Non-pigmented ciliary epithelial cell (primary cell): ENCODE measurements at places on chromosomes 2 and 18.

GRCh38 chr2:135043345-135043744 lies 3.9 kb downstream of the MAP3K19 start:
- no peak for DNase-seq

DNA sequence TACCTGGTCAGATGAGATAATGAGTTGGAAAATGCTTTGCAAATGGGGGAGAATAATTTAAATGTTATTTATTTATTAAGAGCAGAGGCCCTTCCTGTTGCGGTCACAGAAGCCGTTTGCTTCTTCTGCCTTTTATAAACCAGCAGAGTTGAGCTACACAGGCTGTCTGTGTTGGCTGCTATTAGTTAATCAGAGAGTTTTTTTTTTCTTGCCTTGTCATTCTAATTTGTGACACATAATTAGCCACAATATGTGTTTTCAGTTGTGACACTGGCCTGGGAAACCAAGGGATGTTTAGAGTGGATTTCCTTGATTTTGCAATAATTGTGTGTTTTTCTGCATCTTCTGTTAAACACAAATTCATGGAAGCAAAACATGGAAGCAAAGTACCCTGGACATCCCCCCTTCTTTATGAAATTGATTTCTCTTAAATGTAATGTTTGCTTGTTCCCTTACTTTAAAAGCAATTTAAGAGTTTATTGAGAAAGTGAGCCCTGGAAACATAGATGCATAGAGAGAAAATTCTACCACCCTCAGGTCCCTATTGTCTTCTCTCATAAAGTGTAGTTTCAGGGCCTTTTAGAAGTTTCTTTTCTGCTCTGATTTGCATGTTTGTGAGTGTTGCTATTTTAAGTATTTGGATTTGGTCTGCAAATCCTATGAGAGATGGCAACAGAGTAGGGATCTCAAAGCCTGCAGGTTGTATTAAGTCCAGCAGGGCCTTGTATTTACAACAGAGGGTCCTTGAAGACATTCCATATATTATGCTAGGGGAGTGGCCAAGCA lies 22.8 kb upstream of the IL37 start:
- no peak for DNase-seq

DNA sequence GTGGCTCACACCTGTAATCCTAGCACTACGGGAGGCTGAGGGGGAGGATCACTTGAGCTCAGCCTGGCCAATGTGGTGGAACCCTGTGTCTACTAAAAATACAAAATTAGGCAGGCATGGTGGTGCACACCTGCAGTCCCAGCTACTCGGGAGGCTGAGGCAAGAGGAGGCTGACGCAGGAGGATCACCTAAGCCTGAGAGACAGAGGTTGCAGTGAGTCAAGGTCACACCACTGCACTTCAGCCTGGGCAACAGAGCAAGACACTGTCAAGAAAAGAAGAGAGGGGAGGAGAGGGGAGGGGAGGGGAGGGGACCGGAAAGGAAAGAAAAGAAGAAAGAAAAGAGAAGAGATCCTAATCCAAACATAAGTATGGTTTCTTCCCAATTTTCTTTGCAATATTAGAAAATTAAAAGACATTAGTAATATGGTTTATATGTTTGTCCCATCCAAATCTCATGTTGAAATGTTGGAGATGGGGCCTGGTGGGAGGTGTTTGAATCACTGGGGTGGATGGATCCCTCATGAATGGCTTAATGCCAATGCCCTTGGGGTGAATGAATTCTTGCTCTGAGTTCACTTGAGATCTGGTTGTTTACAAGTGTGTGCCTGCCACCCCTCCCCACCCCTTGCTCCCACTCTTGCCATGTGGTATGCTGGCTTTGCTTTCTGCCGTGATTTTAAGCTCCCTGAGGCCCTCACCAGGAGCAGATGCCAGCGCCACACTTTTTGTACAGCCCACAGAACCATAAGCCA lies 50.7 kb downstream of the TRIP12 start:
- DNase-seq = no peak

DNA sequence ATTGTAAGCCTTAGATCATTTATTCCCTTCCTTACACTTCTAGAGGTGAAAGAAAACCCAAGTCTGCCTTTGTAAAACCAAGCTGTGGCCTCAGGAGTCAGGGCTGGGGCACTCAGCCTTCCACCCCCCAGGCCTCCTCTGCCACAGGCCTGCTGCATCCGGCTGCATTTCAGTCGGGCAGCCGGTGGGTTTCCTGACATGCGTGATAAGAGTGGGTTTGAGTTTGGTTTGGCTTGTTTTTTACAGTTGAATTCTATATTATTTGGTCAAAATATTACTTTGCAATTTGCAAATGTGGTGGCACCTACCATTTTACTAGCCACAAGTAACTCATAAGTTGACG lies 42.4 kb downstream of the ADI1 start:
- no peak for DNase-seq

- no peak for DNase-seq
Measured at GRCh38 chr2:14292964-14293363, 339.6 kb upstream of the LRATD1 start.

DNA sequence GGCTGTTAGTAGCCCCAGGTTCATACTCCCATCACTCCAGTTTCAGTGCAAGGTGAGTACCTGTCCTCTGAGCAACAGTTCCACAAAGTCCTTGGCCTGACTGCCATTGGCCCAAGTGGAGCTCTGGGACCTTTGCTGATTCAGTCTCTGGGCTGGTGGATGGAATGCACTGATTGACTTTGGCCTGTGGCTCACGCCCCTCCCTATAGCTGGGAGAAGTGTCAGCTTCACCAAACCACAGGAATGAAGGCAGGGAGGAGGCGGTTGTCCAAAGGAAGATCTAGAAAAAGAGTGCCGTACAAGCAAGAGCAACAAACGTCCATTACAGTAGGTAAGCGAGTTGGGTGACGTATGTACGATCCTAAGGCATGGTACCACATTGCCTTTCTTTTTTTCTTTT lies 34.0 kb downstream of the QPCT start:
- DNase-seq = peak; percentile 74

GRCh38 chr2:81901017-81901416 lies 1596.5 kb upstream of the LRRTM1 start:
- DNase-seq = no peak

- no peak for DNase-seq
Measured at GRCh38 chr2:241636182-241637017, 558 bp downstream of the THAP4 start.

DNA sequence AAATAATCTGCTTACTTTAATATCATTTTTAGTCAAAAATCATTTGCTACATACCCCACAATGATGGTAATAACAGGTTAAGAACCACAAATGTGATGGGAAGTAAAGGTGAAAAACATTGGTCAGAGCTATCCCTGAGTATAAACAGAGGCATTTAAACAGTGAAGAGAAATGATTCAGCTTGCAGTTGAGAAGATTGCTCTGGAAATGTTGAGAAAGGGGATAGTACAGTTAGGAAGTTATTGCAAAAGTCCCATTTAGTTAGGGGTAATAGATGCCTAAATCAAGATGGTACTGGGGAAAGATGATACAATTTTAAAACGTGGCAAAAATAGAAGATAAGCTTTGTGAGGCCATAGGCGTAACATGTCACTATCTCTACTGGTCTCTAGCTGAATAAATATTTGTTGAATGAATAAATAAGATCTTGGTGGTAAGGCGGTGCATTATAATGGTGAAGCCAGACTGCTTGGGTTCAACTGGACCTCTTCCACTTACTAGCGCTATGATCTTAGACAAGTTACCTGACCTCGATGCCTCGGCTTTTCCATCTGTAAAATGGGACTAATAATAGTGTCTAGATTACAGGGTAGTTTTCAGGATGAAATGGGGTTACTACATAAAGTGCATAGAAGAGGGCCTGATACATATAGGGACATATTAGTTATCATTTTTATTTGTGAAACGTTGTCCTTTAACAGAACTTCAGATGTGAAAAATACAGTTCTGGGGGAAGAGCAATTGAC lies 2.0 kb upstream of the BZW1 start:
- DNase-seq = no peak
